ENCODE measurements at places on chromosomes 2 and 18. TPM values are rescaled to one million over a fixed set of nuclear protein-coding genes. Genes with fewer than 3 reads are reported as not detected.

DNA sequence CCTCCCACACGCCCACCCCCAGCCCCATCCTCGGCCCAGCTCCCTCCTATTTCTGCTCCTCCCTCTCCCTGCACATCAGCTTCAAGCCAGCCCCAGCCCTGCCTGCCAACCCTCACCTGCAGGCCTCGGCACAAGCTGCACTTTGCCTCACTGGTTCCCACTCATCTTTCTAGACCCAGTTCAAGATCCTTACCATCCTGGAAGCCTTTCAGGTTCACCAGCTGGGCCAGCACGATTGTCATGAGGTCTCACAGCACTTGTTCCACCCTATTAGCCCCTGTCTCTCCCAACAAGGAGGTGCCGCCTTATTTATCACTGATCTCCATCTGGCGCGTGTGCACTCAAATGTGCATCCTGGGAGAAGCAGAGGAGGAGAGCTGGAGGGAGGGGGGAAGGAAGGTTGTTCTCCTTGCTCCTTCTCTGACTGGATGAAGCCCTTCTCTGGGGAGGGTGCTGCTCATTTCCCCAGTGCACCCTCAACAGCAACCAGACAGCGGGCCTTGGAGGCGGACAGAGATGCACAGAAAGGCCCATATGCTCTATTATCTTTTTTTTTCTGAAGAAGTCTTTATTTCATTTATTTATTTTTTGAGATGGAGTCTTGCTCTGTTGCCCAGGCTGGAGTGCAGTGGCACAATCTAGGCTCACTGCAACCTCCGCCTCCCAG lies 15.5 kb upstream of the BIN1 start:
- DNase-seq: no peak

DNA sequence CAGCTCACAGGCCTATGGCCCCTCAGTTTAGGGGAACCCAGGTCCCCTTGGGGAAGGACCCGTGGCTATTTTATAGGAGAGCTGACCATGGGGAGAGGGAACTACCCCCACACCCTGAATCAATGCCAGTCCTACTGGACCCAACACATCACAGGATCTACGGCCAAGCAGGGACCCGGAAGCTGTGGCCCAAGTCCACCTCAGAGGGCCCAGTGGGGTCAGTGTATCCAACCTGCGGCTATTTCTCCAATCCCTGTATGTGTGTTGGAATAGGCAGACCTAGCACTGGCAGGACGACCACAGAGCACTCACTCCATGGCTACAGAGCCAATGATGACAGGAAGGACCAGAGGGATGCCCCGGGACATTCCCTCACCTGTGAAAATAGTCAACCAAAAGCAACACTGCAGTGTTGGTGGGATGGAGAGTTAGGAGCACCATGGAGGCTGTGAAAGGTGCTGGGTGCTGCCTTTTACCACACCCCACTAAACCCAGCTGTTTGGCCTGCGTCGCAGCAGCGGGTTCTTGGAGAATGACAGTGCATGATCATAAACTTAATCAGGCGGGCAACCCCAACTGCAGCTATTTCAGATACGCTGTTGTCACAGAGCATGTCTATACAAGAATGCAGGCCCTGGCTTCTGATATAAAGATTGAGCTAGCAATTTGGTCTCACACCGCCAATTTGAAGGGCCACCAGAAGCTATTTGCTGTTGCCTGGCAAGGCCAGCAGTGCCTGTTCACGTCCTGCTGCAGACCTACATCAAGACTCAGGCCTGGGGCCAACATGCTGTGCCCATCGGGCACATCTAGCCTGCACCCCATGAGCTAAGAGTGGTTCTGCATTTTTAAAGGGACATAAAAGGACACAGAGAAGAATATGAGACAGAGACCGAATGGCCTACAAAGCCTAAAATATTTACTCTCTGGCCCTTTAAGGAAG lies 110.4 kb downstream of the EIPR1 start:
- no peak for DNase-seq

- no peak for DNase-seq
These were observed 163.5 kb upstream of the BOD1L2 start for GRCh38 chr18:56983275-56983992.

DNA sequence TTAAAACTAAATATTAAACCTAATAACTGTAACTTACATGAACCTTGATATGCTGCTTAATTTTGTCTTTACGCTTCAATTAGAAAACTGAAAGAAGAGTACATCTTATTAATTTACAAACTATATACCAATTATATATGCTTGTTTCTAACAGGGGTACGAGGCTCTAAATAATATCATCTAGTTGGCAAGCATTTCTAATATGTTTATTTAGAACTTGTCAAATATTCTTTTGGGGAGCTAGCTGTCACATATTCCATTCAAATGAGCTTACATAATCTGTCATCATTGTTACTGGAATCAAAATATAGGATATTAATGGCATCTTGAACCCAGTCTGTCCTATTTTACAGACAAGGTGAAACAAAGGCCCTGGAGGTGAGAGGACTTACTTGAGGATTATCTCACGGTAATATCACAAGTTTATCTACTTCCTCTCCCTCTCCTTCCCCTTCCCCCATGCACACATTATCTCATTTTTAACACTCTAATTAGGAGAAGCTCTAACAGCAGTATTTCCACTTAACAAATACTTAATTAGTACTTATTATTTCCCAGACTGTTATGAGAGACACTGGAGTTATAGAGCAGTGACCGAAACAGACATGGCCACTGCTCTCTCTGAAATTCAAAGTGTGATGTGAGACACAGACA lies 3.5 kb downstream of the PRKD3 start:
- DNase-seq: no peak

DNA sequence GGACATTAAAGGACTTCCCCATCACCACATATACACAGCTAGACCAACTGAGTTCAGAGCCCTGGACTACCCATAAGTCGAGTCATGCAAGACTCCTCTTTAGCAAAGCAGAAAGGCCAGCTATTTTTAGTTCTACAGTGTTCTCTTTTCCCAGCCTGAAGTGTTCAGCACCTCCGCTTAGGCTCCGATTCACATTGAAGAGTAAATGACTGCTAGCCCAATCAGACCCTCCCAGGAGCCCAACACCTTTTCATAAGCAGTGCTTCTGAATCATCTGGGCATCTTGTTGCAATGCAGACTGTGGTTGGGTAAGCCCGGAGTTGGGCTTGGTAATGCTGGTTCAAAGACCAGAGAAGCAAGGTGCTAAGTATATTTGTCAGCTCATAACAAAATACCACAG lies 138.6 kb upstream of the MSH6 start:
- DNase-seq: no peak

Gene FANCL
- 12.6 TPM for total RNA-seq

Gene SLC4A3
- total RNA-seq: 494 TPM

Measured in heart right ventricle (tissue), 16 donors.